ENCODE measurements at places on chromosomes 12 and 14.

- DNase-seq: no peak
Measured at GRCh38 chr12:43312991-43313505, 239.0 kb downstream of the ADAMTS20 start.

DNA sequence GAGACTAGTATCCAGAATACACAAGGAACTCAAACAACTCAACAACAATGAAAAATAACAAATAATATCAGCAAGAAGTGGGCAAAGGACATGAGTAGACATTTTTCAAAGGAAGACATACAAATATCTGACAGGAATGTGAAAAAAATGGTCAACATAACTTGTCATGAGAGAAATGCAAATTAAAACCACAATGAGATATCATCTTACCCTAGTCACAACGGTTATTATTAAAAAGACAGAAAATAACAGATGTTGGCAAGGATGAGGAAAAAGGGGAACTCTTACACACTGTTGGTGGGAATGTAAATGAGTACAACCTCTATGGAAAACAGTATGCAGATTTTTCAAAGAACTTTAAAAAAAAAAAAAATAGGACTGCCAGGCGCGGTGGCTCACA is 20.4 kb downstream of the VWF start:
- DNase-seq: peak; percentile 47

DNA sequence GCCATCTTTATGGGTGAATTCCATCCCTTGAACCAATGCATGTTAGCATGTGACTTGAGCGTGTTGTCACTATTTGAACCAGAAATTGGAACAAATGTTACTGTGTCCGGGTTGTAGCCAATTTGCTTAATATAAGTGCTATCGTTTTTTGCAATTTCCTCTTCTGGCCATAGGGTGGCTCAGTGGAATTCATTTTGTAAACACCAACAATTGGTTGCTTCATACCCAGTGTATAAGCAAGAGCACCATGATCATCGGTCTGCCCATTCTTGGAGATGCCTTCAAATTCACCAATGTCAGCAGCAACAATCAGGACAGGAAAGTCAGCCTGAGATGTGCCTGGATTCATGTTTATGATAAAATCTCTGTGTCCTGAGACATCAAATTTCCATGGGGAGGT is 5.0 kb upstream of the NEDD1 start:
- peak; percentile 24 for DNase-seq

DNA sequence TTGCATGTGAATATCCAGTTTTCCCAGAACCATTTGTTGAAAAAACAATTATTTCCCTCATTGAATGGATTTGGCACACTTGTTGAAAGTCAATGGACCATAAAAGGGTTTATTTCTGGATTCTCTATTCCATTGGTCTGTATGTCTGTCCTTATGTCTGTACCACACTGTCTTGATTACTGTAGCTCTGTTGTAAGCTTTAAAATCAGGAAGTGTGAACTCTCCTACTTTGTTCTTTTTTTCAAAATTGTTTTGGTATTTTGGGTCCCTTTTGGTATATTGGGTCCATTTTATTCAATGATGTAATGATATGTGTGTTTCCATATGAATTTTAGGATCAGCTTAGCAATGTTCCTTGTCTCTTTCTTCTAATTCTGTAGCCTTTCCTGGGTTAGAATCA is 64.8 kb downstream of the PPP2R5C start:
- no peak for DNase-seq

DNA sequence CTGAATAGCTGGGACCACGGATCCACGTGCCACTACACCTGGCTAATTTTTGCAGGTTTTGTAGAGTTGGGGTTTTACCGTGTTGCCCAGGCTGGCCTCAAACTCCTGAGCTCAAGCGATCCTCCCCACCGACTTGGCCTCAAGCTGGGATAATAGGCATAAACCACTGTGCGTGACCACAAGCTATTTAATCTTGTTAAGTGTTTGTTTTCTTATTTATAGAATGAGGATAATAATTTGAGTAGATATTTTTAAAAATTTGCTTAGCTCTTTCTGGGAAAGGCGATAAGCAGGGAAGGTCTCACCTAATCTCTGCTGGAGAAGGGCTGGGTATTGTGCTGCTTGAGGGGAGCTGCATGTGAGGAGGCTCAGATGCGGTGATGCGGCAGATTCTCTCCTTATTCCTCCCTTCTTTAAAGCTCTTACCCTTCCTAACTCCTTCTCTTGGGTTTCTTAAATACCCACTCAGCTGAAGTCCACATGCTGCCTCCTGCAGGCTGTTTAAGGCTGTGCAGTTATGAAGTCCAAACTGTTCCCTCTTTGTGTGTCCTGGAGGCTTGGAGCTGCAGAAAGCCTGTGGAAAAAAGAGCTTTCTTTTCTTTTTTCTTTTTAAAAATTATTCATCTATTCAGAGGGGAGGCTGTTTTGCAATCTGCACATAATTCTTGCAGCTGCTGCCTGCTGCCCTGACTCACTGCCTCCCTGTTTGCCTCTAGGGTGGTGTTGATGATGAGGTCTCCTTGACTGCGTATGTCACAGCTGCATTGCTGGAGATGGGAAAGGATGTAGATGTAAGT is 37.9 kb downstream of the A2ML1 start:
- peak; percentile 56 for DNase-seq

DNA sequence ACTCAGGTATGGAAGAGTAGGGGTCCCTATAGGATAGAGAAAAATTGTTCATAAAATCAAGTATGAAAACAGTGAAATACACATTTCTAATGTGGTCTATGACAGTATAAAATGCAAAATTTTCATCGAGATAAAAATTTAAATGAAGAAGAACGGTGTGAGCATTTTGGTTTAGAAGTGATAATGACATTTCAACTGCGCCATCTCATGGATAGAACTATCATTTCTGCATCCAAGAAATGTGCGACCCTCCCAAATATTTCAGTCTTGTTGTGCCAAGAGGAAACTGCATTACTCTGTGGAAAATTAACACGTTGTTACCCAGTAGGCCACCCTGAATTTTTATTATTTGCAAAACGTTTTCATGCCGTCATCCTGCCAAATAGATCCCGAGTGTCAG is 108.8 kb downstream of the CRACR2A start:
- DNase-seq: no peak

- peak; percentile 72 for DNase-seq
Measured at GRCh38 chr14:93304771-93305170, 28.1 kb downstream of the BTBD7 start.

- DNase-seq: no peak
Measured at GRCh38 chr12:92431146-92431545, 271.6 kb upstream of the PLEKHG7 start.

Data from iris pigment epithelial cell (primary cell).